Daoy (cell line): ENCODE measurements at places on chromosomes 11 and 22. TPM values are rescaled to one million over a fixed set of nuclear protein-coding genes. Genes with fewer than 3 reads are reported as not detected.

- DNase-seq: no peak
Observed at GRCh38 chr11:91804042-91804441, 420.6 kb upstream of the FAT3 start.

GRCh38 chr11:43689167-43689566, 8.6 kb downstream of the HSD17B12 start:
- no peak for DNase-seq

DNA sequence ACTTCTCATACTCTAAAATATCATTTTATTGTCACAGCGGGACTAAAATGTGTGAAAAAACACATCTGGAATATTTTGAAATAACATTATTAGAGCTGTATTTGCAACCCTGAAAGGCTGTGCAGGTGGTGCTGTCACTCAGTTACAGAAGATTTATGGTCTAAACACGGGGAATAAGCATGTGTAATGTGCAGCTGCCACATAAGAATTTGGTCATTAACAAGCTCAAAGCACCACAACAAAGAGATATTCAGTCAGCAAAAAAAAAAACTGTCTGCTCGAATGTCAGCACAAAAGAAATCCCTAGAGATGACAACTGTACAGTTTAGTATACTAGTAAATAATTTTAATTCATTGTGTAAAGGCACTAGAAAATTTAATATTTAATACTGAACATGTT, 31.3 kb downstream of the TMEM123 start:
- DNase-seq: no peak

- DNase-seq: no peak
Observed at GRCh38 chr22:47618180-47619010, 855.9 kb downstream of the TBC1D22A start.

DNA sequence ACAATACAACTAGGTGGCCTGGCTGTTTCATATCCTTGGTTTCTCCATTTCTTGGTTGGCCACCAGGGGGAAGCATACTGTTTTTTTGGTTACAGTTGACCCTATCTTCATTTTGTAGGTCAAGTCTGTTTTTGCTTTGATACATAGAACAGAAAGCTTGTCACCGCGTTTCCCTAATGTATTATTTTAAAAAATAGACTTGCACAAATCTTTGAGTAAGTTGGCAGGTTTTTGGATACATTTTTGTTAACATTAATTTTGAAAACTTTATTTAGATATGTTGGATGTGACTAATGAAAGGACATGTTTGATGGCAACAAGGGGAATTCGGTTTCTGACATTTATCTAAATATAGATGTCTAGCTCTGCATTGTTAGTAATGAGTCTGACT, 3.0 kb downstream of the NCR3LG1 start:
- DNase-seq: peak; percentile 65

DNA sequence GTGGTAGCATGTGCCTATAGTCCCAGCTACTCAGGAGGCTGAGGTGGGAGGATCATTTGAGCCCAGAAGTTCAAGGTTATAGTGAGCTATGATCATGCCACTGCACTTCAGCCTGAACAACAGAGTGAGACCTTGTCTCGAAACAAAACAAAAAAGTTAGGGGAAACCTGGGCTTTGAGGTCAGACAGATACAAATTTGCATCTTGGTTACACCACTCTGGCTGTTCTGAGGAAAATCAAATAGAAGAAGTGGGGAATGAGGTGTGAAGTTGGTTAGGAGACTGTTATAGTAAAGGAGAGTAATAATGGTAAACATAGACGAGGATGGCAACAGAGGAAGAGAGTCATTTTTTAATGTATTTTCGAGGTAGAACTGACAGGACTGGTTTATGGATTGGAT, 62.6 kb downstream of the PPME1 start:
- no peak for DNase-seq

The CTSF gene
- 7.5 and 9.5 TPM in 2 replicates for total RNA-seq

- DNase-seq: no peak
Observed at GRCh38 chr11:12721816-12722604, 47.8 kb downstream of the TEAD1 start.
